ENCODE measurements at places on chromosomes 12 and 14. TPM values are rescaled to one million over a fixed set of nuclear protein-coding genes. Genes with fewer than 3 reads are reported as not detected.

The MMP17 gene
- 30.0 TPM for total RNA-seq

The IAPP gene
- total RNA-seq = not detected

- no peaks in the 10 kb centered on the region for H3K27me3 ChIP-seq
- H3K36me3 ChIP-seq = peaks cover 20% of the 10 kb centered on the region
- peak overlapping the region; percentile 72 for H3K27ac ChIP-seq
- peaks cover 45% of the 10 kb centered on the region for H3K4me1 ChIP-seq
These were observed 732 bp downstream of the ZNF664 start for GRCh38 chr12:123973552-123974341.

DNA sequence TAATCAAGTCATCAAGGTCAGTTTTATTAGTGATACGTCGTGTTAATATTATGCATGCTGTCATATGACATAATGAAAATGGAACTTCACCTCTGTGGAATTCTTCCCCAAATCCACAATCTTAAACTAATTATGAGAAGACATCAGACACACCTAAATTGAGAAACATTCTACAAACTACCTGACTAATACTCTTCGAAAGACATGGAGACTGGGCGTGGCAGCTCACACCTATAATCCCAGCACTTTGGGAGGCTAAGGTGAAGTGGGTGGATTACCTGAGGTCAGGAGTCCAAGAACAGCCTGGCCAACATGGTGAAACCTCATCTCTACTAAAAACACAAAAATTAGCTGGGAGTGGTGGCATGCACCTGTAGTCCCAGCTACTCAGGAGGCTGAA lies 33.3 kb upstream of the KRAS start:
- no peaks in the 10 kb centered on the region for H3K36me3 ChIP-seq
- H3K27me3 ChIP-seq = peaks cover 8% of the 10 kb centered on the region

DNA sequence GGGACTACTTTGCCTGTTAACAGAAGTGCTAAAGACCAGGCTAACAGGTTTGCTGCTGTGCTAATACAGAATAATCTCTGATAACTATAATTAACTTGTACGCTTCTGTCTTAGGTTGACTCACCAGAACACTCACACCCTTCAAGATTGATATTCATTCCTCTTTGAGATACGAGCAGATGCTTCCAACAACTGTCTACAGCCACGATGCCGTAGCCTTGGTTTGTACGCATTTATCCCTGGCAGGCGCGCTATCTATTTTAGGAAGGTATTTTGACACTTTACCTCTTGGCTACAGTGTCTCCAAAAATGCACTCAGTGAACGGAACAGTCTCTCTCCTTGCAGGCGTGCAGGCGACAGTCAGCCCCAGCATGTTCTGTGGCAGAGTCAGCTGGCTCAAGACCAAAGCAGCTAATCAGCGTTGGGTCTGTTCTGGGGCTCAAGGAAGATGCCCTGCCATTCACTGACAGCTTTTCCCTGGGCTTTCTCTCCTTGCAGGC lies 146.4 kb upstream of the PRICKLE1 start:
- H3K36me3 ChIP-seq = no peaks in the 10 kb centered on the region
- no peak overlapping the region for H3K27ac ChIP-seq
- H3K4me1 ChIP-seq = peaks cover 9% of the 10 kb centered on the region

- no peaks in the 10 kb centered on the region for H3K27me3 ChIP-seq
- peaks cover 30% of the 10 kb centered on the region for H3K4me1 ChIP-seq
- H3K27ac ChIP-seq = peak overlapping the region; percentile 29
- peaks cover 41% of the 10 kb centered on the region for H3K36me3 ChIP-seq
- H3K4me3 ChIP-seq = no peak overlapping the region
- no peak for DNase-seq
These were observed 12.6 kb downstream of the SFSWAP start for GRCh38 chr12:131723532-131723931.

- DNase-seq = peak; percentile 95
- H3K4me1 ChIP-seq = peaks cover 64% of the 10 kb centered on the region
- peaks cover 2% of the 10 kb centered on the region for H3K27me3 ChIP-seq
These were observed 32.7 kb upstream of the FBLN5 start for GRCh38 chr14:91980157-91980556.

GRCh38 chr12:30813525-30814294 lies 59.0 kb upstream of the CAPRIN2 start:
- no peak overlapping the region for H3K4me3 ChIP-seq
- peaks cover 10% of the 10 kb centered on the region for H3K27me3 ChIP-seq
- no peaks in the 10 kb centered on the region for H3K36me3 ChIP-seq
- DNase-seq = no peak

All from HFFc6 (cell line).